Activated naive CD4-positive, alpha-beta T cell treated with anti-CD3 and anti-CD28 coated beads for 36 hours (primary cell): ENCODE measurements at places on chromosomes 11 and 22. TPM values are rescaled to one million over a fixed set of nuclear protein-coding genes. Genes with fewer than 3 reads are reported as not detected.

The AQP11 gene
- total RNA-seq: 0.49 TPM

DNA sequence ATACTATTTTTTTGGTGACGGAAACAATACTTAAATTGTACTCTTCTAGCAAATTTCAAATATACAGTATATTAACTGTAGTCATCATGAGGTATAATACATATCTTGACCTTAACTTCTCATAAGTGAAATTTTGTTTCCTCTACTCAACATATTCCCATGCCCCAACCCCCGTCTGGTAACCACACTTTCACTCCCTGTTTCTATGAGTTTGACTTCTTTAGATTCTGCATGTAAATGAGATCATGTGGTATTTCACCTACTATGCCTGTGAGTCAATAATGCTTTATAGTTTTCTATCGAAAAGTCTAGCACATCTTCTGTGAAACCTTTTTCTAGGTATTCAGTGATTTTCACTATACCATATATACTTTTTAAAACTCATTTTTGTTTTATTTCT lies 663.2 kb downstream of the CNTN5 start:
- DNase-seq: no peak
- no peak overlapping the region for H3K27ac ChIP-seq
- H3K4me3 ChIP-seq: no peak overlapping the region
- H3K27me3 ChIP-seq: no peaks in the 10 kb centered on the region

DNA sequence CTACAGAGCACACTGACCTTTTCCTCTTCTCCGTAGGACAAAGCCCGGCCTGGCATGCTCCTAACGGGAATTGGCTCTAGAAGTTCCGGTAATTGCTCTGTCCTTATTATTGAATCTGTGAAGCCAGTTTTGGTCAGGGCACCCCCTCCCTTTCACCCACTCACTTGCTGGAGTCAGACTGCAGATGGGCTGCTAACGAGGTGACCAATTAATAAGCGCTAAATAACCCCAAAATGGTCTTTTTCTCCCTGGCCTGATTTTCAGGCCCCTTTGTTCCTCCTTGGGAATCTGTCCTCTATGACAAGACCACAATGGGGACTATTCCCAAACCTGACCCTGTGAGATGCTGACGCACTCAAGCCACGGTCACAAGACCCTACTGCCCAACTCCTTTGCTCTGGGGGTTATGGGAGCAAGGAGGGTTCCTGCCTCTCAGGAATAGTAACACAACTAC lies 610.0 kb upstream of the CADM1 start:
- H3K36me3 ChIP-seq: no peaks in the 10 kb centered on the region
- H3K4me3 ChIP-seq: no peak overlapping the region
- DNase-seq: no peak
- H3K4me1 ChIP-seq: no peaks in the 10 kb centered on the region
- no peak overlapping the region for H3K27ac ChIP-seq

- DNase-seq: no peak
- H3K27ac ChIP-seq: peak overlapping the region; percentile 99
- no peak overlapping the region for H3K4me3 ChIP-seq
- H3K36me3 ChIP-seq: peaks cover 38% of the 10 kb centered on the region
- no peaks in the 10 kb centered on the region for H3K27me3 ChIP-seq
Observed at GRCh38 chr22:24435861-24436371, 8.5 kb downstream of the ADORA2A start.

The HIC2 gene
- 3.3 TPM for total RNA-seq

GRCh38 chr11:125978778-125979407 lies 33.0 kb downstream of the VSIG10L2 start:
- H3K27me3 ChIP-seq: no peaks in the 10 kb centered on the region
- peaks cover 2% of the 10 kb centered on the region for H3K36me3 ChIP-seq
- no peak for DNase-seq
- no peak overlapping the region for H3K27ac ChIP-seq

- peaks cover 2% of the 10 kb centered on the region for H3K36me3 ChIP-seq
- no peak overlapping the region for H3K4me3 ChIP-seq
- no peaks in the 10 kb centered on the region for H3K4me1 ChIP-seq
- no peak overlapping the region for H3K27ac ChIP-seq
- DNase-seq: no peak
Observed at GRCh38 chr11:68396516-68396915, 64.0 kb upstream of the PPP6R3 start.

GRCh38 chr11:100501450-100501849 lies 185.6 kb upstream of the ARHGAP42 start:
- no peak overlapping the region for H3K27ac ChIP-seq
- no peaks in the 10 kb centered on the region for H3K27me3 ChIP-seq
- no peaks in the 10 kb centered on the region for H3K4me1 ChIP-seq
- no peak overlapping the region for H3K4me3 ChIP-seq
- H3K36me3 ChIP-seq: no peaks in the 10 kb centered on the region

DNA sequence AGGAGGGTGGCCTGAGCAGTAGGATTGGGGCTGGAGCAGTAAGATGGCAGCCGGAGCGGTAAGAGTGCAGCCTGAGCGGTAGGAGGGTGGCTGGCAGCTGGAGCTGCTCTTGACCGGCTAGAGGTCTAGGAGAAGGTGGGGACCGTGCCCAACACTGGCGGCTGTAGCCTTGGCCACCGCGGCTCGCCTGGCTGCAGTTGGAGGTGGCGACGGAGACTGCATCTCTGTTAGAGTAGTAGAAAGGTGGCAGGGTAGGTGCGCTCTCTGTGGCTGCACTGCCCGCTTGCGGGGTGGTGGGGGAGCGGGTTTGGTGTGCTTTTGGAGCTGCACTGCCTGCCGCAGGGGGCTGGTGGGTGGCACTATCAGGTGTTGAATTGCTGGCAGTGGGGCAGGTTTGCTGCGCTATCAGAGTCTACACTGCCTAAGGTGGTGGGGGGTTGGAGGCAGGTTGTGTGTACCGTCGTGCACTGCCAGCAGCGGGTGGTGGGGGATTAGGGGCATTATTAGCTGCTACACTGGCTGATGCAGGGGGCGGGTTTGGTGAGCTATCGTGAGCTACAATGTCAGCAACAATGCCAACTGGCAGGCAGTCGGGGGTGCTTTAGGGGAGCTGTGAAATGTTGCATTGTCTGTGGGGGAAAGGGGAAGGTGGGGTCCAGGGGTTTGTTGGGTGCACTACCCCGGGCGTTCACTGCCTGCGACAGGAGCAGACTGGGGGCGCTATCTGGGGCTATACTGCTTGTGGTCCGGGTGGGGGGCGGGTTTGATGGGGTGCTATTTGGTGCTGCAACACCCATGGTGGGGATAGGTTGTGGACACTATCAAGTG lies 4461.3 kb upstream of the OR11H1 start:
- no peaks in the 10 kb centered on the region for H3K27me3 ChIP-seq
- H3K27ac ChIP-seq: no peak overlapping the region
- no peak overlapping the region for H3K4me3 ChIP-seq
- DNase-seq: no peak
- peaks cover 7% of the 10 kb centered on the region for H3K36me3 ChIP-seq

DNA sequence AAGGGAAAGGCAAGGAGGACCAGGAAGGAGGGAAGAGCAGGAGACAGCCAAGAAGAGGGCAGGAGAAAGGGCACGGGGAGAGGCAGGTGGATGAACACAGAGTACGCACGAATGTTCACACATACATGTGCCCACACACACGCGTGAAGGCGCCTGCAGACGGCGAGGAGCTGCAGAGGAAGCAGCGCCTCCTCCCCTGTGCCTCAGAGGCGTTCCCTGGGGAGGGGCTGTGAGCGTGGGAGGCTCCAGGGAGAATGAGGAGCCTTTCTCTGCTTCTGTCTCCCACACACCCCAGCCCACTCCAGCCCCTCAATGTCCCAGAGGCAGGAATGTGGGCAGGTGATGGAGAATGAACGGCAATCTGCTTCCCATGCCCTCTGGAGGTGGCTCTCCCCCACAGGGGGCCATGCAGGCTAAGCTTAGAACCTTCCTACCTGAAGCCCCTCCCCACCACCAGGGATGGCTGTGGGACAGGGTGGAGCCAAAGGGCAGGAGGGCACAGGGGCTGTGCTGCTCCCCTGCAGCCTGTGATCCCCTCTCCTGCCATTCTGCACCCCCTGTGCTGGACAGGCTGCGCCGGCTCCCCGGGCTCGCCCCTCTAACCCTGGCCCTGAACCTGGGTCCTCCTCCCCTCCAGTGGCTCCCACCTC lies 25.3 kb downstream of the PPM1F start:
- peaks cover 7% of the 10 kb centered on the region for H3K36me3 ChIP-seq
- no peak overlapping the region for H3K4me3 ChIP-seq
- DNase-seq: no peak
- H3K4me1 ChIP-seq: no peaks in the 10 kb centered on the region
- no peaks in the 10 kb centered on the region for H3K27me3 ChIP-seq

DNA sequence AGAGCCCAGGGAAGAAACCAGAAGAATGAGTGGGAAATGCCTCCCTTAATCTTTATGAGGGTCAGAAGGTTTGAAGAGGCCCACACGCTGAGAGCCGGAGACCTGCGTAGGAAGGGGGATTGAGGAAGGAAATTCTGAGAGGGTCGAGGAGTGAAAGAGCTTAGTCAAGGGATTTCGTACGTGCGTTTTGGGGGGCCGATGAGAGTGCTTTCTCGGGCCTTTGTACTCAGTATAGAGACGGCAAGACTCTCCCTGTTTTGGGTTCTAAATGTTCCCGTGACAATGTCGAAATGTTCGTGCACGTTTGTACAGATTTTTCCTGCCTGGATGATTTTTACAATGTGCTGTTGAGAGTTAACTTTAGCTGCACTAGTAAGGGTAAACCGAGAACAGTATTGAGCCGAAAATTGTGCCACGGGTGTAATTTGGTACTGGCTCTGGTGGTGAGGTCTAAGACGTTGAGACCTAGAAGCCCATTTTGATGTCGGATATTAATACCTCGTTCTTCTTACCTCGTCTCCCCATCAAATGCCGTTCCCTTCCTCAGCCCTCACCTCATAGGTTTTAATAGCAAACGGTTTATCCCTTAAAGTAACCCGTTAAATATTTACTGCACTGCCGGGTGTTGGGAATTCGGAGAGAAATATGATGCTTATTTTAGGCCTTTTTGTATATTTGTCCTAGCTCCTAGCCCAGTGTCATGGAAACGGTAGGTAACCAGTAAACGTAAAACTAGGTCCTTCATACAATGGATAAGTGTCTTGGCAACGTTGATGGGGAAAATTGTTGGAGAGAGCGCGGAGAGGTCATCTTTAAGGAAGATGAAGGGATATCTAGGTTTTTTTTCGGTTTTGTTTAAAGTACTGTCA lies 734 bp downstream of the C11orf58 start:
- no peak overlapping the region for H3K4me3 ChIP-seq
- H3K36me3 ChIP-seq: peaks cover 10% of the 10 kb centered on the region
- peaks cover 28% of the 10 kb centered on the region for H3K4me1 ChIP-seq
- no peak overlapping the region for H3K27ac ChIP-seq

DNA sequence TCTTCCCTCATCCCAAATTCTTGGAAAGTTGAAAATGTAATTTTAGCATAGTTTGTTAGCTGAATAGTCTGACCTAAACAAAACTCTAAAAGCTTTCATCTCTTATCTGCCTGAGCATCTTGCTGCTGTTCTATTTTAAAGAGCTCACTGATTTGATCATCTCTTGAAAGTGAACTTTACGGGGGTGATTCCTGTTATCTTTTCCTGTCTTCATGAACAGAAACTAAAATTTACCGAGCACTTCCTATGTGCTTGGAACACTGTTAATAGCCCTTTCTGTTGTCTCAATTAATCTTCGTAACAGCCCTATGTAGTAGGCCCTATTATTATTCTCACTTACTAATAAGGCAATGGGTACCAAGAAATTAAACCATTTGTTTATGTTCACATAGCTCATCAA lies 12.3 kb downstream of the AMOTL1 start:
- no peaks in the 10 kb centered on the region for H3K36me3 ChIP-seq
- peaks cover 10% of the 10 kb centered on the region for H3K4me1 ChIP-seq
- no peak for DNase-seq
- H3K27me3 ChIP-seq: peaks cover 5% of the 10 kb centered on the region

DNA sequence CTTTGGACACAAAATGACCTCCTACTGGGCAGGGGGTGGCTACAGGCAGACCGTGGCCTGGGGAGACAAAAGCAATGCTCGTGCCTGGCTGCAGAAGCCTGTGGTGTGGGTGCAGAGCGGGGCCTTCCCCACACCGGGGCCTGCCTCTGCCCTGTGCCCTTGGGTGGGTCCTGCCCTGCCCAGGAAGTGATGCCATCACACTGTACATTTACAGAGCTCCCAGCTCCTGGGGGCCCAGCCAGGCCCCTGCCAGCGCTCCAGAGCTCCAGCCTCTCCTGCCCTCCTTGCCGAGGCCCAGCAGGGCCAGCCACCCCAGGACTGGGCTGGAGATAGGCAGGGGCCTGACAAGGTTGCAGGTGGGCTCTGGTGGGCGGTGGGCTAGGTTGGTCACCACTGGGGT lies 40.1 kb downstream of the MUC5B start:
- peaks cover 2% of the 10 kb centered on the region for H3K36me3 ChIP-seq
- H3K4me1 ChIP-seq: peaks cover 16% of the 10 kb centered on the region

DNA sequence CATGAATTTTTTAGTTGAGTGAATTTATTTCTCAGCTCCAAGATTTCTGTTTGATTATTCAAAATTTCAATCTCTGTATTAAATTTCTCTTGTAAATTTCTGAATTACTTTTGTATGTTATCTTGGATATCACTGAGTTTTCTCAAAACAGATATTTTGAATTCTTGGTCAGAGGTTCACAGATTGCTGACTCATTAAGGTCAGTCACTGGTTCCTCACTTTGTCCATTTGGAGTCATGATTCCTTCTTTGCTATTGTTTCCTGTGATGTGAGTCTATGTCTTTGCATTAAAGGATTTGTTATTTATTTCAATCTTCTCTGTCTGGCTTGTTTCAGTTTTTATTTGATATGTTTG lies 10.2 kb upstream of the IL17RA start:
- peaks cover 20% of the 10 kb centered on the region for H3K4me1 ChIP-seq
- no peaks in the 10 kb centered on the region for H3K27me3 ChIP-seq
- DNase-seq: no peak
- no peak overlapping the region for H3K4me3 ChIP-seq
- no peaks in the 10 kb centered on the region for H3K36me3 ChIP-seq

GRCh38 chr11:92628401-92629292 lies 340.8 kb upstream of the MTNR1B start:
- H3K27me3 ChIP-seq: peaks cover 5% of the 10 kb centered on the region
- H3K4me1 ChIP-seq: no peaks in the 10 kb centered on the region
- H3K36me3 ChIP-seq: no peaks in the 10 kb centered on the region
- no peak overlapping the region for H3K27ac ChIP-seq
- no peak for DNase-seq
